ENCODE measurements at places on chromosomes 6 and 20.
A peak's percentile ranks its signal among the peaks of the same experiment; 100 is the strongest.

DNA sequence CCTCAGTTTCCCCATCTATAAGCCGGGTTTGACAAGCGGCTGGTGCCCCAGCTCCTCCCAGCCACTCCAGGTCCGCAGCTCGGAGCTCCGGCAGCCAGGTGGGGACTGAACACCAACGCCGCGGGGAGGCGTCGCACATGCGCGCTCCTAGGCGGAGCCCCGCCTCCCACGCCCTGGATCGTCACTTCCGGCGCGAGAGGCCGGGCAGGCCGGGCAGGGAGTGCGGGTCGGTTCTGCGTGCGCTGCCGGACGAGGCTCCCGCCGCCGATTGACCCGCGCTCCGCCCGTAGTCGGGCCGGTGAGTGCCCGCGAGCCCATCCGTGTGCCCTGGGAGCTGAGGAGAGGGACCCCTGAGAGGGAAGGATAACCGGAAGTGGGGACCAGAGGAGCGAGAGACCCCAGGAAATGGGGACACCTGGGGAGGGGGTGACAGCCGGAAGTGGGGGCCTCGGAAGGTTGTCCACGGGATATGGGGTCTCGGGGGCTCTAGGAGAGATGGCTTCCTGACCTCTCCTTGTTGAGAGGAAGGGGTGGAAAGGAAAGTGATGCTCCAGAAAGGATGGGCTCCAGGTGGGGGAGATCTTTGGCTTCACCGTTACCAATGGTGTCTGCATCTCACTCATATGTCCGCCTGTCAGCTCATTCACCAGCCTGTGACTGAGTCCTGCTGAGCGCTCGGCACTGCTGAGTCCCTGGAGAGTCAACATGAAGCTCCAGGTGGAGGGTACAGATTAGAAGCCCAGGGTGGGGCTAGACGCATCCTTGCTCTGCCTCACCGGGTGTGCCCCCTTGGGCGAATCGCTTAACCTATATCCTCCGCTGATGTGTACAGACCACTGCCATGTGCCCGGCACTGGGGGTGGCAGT is at the start of gene TTPAL:
Gene TTPAL, plus strand, starts transcription at position 181 of the 867 bp plus-strand sequence. CDS start 4,126 bp downstream, outside the sequence.
- peak within 1 kb of the TSS; percentile 91 for H3K4me3 ChIP-seq
- peaks cover 13% of the 10 kb centered on the region for H3K36me3 ChIP-seq
- DNase-seq, result no peak
- H3K4me1 ChIP-seq, result peaks cover 20% of the 10 kb centered on the region

DNA sequence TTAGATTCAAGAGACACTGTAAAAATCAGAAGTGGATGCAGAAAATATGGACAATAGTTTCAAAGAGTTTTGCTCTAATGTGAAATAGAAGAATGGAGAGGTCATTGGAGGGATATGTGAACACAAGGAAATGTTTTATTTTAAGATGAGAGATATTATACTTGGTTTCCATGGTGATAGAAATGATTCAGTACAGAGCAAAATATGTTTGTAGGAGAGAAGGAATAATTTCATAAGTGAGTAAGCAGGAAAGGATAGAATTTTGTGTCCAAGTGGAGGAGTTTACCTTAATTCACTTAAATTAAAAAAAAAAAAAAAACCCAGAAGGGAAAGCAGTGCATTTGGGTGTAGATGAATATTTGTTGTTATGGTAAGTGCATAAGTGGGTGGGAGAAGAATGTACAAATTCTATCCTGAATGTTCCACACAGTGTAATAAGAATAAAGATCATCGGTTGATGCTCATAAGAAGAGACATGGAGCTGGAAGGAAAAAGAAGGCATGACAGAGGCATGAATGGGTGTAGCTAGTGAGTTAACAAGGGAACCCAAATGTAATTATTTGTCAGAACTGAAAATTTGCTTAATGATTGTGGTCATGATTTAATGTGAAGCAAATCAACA is 688.9 kb upstream of the GJE1 start:
- H3K27ac ChIP-seq, result no peak overlapping the region
- no peak for DNase-seq
- H3K36me3 ChIP-seq, result no peaks in the 10 kb centered on the region

GRCh38 chr6:166056637-166057036 is 111.0 kb downstream of the TBXT start:
- no peaks in the 10 kb centered on the region for H3K4me1 ChIP-seq
- no peaks in the 10 kb centered on the region for H3K27me3 ChIP-seq
- no peak overlapping the region for H3K27ac ChIP-seq
- H3K4me3 ChIP-seq, result no peak overlapping the region
- DNase-seq, result no peak

DNA sequence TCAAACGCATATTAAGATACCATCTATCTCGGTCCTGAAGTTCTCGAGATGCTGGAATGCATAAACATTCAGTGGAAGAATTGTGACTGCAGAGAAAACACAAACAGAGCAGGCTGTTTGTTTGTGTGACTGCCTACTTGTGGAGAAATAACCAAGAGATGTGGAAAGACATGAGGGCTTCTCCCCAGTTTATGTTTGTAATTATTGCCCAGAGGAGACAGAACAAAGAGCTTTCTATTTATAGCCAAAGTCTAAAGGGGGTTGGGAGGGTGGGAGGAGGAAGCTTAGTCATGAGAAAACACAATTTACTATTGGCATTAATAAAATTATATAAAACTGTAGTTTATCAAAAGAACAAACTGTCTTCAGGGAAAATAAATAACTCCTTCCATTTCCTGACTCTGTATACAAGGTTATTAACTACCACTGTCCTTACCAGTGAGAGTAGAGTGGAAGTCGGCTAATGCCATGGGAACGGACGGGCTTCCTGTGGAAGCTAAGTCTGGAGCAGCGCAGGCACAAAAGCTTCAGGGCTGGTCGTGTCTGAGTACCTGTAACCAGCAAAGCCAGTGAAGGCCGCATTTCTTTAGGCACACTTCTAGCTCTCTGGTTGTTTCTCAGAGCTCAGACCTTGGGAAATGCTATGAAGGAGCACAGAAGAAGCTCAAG is 200.2 kb upstream of the SUPT3H start:
- peaks cover 7% of the 10 kb centered on the region for H3K4me1 ChIP-seq
- DNase-seq, result peak; percentile 77
- no peaks in the 10 kb centered on the region for H3K36me3 ChIP-seq

DNA sequence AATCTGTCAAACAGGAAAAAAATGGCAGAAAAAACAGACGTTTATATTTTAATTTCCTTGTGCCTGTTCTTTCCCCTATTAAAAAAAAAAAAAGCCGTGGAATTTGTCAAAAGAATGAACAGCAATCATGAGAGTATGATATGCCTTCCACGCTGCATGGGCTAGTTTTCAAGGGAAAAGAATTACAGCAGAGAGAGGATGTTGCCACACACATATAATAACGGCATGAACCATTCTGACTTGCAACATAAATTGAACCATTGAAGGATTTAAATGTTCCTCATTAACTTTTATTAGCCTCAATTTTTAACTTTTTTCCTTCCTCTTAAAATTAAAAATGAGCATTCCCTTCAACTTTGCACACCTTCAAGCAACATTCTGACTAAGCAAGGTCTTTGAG is 301.8 kb downstream of the FOXC1 start:
- no peak for DNase-seq
- no peak overlapping the region for H3K4me3 ChIP-seq
- H3K36me3 ChIP-seq, result no peaks in the 10 kb centered on the region
- H3K27me3 ChIP-seq, result no peaks in the 10 kb centered on the region
- no peak overlapping the region for H3K27ac ChIP-seq

GRCh38 chr20:60669211-60669610 is 582.9 kb upstream of the CDH4 start:
- no peaks in the 10 kb centered on the region for H3K4me1 ChIP-seq
- no peaks in the 10 kb centered on the region for H3K27me3 ChIP-seq
- no peak for DNase-seq
- no peaks in the 10 kb centered on the region for H3K36me3 ChIP-seq
- H3K4me3 ChIP-seq, result no peak overlapping the region

- DNase-seq, result no peak
- H3K4me3 ChIP-seq, result no peak overlapping the region
- H3K36me3 ChIP-seq, result no peaks in the 10 kb centered on the region
Observed at GRCh38 chr20:24651171-24651975, 181.9 kb downstream of the SYNDIG1 start.

- peak overlapping the region; percentile 79 for H3K27ac ChIP-seq
- peaks cover 39% of the 10 kb centered on the region for H3K4me1 ChIP-seq
Observed at GRCh38 chr6:125746731-125747588, 2.5 kb upstream of the HEY2 start.

GRCh38 chr6:11492464-11493290 is 44.9 kb upstream of the TMEM170B start:
- no peak overlapping the region for H3K27ac ChIP-seq
- H3K36me3 ChIP-seq, result no peaks in the 10 kb centered on the region
- no peaks in the 10 kb centered on the region for H3K4me1 ChIP-seq
- DNase-seq, result no peak
- no peak overlapping the region for H3K4me3 ChIP-seq
- H3K27me3 ChIP-seq, result no peaks in the 10 kb centered on the region

DNA sequence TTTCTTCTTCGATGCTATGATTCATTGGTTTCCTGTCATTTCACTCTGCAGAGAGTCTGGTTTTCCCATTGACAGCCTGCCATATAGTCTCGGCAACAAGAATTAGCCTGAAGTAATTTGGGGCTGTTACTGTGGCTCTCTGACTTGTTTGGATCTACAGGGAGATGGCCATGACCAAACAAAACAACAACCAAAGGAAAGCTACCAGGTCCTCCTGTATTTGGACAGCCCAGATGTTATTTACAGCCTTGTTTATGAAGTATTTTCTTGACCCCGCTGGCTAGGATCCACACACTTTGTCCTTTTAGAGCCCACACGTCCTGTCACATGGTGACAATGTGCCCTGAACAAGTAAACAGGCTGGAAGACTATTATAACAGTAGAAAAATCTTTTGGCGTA is 111.4 kb upstream of the PREP start:
- DNase-seq, result no peak
- no peak overlapping the region for H3K27ac ChIP-seq
- no peaks in the 10 kb centered on the region for H3K27me3 ChIP-seq

- H3K27ac ChIP-seq, result no peak overlapping the region
- H3K4me3 ChIP-seq, result no peak overlapping the region
- no peaks in the 10 kb centered on the region for H3K36me3 ChIP-seq
- DNase-seq, result no peak
- H3K4me1 ChIP-seq, result peaks cover 34% of the 10 kb centered on the region
- H3K27me3 ChIP-seq, result no peaks in the 10 kb centered on the region
Observed at GRCh38 chr20:50229156-50229607, 38.6 kb downstream of the CEBPB start.

DNA sequence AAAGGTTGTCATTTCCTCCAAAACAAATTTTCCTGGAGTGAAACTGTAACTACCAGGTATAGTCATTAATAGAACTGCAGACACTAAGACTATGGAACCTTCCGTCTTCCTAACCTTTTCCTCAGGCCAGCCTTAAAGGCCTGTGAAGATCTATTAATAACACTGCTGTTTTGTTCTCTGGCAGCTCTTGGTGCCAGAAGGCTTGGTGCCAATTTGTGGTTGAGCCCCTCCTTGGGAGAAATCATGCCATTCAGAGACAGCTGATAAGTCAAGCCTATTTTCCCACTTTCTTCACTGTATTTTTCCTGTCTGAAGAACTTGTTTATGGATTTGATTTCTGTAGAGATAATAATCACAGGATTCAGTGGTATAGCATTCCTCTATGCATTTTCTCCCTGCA is 64.8 kb downstream of the HCRTR2 start:
- H3K4me3 ChIP-seq, result no peak overlapping the region
- no peak overlapping the region for H3K27ac ChIP-seq
- no peak for DNase-seq
- H3K36me3 ChIP-seq, result no peaks in the 10 kb centered on the region
- H3K27me3 ChIP-seq, result no peaks in the 10 kb centered on the region

DNA sequence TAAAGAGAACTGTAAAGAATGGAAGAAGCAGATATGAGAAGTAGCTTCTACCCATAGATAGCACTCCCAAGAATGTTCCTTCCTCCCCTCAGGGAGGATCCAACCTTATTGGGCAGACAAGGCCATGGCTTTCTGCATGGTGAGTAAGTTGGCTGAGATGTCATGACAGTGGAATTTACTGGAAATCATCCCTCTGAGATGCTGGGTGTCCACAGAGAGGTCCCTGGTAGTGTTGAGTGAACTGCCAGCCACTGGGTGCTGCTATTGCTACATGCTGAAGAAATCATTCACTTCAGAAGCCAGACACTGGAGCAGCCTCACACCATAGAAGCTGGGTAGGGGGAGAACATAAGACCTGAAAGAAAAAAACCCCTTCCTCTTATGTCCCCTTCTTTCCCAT is 46.4 kb upstream of the FERMT1 start:
- no peak overlapping the region for H3K4me3 ChIP-seq
- H3K27me3 ChIP-seq, result no peaks in the 10 kb centered on the region
- H3K4me1 ChIP-seq, result peaks cover 14% of the 10 kb centered on the region
- no peaks in the 10 kb centered on the region for H3K36me3 ChIP-seq

GRCh38 chr20:60804918-60805630 is 447.0 kb upstream of the CDH4 start:
- H3K27me3 ChIP-seq, result no peaks in the 10 kb centered on the region
- peak; percentile 64 for DNase-seq
- H3K4me3 ChIP-seq, result no peak overlapping the region
- H3K4me1 ChIP-seq, result no peaks in the 10 kb centered on the region
- H3K27ac ChIP-seq, result no peak overlapping the region
- H3K36me3 ChIP-seq, result no peaks in the 10 kb centered on the region

DNA sequence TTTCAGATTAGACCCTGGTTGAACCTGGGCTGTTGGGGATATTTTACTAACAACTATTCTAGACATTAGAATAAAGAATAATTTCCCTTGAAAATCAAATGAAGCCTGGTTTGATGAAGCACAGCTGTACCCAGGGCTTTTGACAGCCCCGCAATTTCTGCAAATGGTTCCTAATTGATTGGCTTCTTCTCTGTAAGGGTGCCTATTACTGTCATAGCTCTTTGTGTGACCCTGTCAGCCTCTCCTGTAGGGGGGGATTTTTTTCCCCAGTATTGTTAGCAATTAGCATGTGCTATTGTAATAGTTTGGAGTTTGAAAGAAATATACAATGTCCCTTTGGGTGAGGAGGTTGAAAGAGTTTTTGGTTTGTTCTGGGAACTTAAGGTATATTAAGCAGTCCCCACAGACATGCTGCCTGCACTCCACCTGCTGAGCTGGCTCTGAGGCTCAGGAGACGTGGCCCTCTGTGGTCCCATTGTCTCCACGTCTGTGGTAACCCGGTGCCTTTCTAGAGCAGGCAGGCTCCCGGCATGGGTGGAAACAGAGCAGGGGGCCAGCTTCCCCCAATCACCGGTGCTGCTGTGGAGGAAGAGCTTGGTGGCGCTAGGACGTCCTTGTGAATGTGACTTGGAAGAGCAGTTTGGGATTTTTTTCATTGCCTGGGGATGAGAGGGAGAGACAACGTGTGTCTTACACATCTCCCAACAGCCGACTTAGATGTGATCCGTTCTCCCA is 47.3 kb upstream of the CLDN20 start:
- H3K27me3 ChIP-seq, result no peaks in the 10 kb centered on the region
- H3K4me1 ChIP-seq, result peaks cover 9% of the 10 kb centered on the region
- H3K36me3 ChIP-seq, result no peaks in the 10 kb centered on the region
- no peak overlapping the region for H3K27ac ChIP-seq
- no peak for DNase-seq

DNA sequence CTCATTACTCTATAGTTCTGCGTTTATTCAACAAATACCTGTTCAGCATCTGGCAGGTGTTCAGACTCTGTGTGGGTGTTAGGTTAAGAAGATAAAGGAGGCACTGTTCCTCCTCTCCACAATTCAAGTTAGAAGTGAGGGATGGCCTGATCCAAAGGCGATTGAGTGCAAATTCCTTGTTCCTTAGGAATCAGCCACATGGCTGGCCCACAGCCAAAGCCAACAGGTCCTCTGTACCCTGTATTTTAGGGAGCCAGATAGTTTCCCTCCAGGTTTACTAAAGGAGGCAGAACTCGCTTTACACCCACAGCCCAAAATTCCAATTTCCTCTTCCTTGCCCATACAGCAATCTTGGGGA is 5.0 kb upstream of the CD40 start:
- H3K27me3 ChIP-seq, result no peaks in the 10 kb centered on the region
- H3K36me3 ChIP-seq, result no peaks in the 10 kb centered on the region
- H3K27ac ChIP-seq, result no peak overlapping the region
